Stimulated activated CD4-positive, alpha-beta T cell treated with anti-CD3 and anti-CD28 coated beads, Interleukin-1b, Interleukin-23, amount 100 ng/mL, for 1 hour (primary cell): ENCODE measurements at places on chromosomes 5 and 9.

GRCh38 chr5:58453306-58453705 lies 6.6 kb downstream of the PLK2 start:
- DNase-seq, result no peak

- no peak for DNase-seq
These were observed 1.0 kb upstream of the GOLGA1 start for GRCh38 chr9:124941679-124942561.

DNA sequence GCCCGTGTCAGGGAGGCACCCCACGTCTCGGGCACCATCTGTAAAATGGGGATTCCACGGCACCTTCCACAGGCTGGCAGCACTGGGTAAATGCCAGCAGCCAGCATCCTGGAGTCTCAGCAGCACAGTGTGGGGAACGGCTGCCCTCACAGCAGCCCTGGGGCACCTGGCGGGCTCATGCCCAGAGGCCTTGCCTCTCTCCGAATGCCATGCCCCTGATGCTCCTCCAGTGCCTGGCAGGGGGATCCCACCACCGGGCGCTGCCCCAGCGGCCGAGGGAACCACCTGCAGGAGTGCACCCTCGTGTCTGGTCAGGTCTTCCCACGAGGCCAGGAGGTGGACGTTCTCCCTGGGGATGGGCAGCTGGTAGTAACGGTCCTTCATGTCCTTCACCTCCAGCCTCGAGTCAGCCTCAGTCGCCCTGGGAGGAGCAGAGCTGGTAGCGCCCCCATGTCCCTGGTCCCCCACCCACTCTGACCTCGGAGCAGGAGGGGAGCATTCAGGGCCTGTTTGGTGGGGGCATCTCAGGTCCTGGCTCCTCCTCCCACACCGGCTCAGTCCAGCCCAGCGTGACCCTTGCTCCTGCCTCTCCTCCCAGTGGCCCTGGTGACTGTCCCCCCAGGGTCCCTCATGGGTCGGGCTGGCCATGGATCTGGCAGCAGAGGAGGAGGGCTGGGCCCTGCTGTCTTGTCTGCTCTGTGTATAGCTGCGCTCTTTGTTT lies 49.9 kb upstream of the NRARP start:
- no peak for DNase-seq

DNA sequence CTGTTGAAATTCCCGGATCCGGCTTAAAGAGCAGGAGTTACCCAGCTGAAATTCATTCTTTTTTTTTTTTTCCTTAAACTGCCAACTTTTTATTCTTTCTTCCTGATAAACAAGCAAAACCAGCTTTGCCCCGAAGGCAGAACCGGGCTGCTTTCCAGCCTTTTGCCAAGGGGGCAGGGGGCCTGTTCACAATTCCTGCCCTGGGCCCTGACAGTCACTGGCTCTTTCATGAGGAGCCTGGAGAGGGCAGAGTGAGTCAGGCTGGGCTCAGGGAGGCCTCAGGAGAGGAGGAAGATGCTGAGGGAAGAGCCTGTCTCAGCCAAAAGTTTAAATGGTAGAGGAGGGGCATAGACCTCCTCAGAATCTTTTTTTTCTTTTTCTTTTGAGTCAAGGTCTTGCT lies 4.8 kb downstream of the GLIPR2 start:
- no peak for DNase-seq

- no peak for DNase-seq
These were observed 71.7 kb upstream of the WWC1 start for GRCh38 chr5:168219515-168220410.

DNA sequence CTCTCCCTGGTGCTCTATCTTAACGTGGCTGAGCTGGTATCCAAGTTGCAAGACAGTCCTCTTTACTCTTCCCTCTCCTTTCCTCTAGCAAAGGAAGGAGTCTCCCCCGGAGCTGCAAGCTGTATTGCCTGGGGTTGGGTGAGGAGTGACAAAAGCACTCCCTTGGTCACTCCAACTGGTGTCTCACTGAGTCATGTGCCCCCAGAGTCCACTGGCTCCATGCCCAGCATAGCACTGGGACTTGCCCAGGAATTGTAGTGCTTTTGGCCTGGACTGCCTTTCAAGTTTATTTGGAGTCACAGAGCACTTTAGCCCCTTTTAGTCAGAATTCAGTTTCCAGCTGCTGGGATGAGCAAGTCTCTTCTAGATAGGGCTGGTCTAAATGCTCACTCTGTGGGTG lies 82.6 kb upstream of the FST start:
- DNase-seq, result no peak
